H54 (cell line): ENCODE measurements at places on chromosomes 1 and 21.
A peak's percentile ranks its signal among the peaks of the same experiment; 100 is the strongest.

DNA sequence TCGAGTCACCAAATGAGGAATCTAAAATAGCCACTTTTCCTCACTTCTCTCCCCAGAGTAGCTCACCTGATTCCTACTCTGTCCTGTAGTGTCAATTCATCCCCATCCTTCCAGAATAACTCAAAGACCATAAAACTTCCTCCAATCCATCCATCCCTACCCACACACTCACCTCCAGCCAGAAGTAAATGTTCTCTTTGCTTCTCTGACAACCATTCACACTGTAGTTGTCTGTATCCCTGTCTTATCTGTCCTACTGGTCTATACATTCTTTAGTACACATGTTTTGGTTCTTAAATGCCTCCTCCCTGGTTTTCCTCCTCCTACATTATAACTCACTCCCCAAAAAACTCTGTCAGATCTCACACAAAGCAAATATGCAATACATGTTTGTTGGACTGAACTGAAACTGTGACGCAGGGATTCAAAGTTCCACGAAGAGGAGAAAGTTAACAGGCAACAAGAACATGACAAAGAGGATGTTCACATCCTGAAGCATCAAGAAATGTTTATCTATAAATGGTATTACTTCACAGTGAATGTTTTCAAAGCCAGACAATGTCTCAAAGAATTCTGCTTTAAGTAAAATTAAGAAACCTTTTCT is 11.0 kb downstream of the TP53BP2 start:
- DNase-seq, result no peak

GRCh38 chr1:187960125-187960638 is 1131.4 kb downstream of the PLA2G4A start:
- DNase-seq, result no peak

DNA sequence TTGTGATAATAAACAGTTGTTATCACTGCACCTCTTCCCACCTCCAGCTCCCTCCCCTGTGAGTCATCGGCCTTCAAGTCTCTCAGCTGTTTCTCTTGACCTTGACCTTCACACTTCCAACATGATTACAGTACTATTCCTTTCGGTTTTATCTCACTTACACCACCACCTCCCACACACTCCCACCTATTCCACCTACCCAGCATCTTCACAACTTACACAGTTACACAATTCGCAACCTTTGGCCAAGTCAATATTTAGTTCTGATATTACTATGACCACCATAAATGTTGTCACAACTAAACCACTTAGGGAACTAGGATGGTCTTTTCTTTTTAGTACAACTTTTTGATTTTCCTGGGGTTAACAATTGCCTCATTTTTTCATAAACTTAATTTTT is 60.2 kb downstream of the RIPK4 start:
- DNase-seq, result no peak

DNA sequence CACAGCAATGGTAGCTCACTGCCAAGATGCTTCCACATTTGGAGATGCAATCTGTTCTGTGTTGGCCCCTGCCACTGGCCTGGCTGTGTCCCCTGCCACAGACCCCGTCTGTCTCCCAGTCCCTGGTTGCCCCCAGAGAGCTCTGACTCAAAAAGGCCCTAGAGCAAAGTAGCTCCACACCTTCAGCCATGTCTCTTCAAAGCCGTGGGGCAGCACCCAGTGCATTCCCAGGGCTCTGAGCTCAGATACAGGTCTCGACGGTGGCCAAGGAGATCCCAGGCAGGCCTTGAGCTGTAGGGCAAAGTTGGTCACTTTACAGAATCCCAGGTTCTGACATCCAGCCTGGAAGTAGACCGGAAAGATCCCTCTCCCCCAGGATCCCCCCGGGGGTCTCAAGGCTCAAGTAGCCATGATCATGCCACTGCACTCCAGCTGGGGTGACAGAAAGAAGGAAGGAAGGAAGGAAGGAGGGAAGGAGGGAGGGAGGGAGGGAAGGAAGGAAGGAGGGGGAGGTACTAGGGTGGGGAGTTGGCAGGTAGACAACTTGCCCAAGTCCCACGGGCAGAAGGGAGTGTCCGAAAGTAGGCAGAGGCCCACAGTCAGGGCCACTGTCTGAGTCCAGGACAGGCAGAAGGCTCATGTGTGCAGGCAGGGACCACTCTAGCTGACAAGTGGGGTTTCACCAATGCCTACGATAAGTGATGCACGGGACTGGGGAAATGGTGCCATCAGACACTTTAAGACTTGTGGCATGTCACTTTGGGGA is 4.8 kb upstream of the ARF1 start:
- no peak for DNase-seq

DNA sequence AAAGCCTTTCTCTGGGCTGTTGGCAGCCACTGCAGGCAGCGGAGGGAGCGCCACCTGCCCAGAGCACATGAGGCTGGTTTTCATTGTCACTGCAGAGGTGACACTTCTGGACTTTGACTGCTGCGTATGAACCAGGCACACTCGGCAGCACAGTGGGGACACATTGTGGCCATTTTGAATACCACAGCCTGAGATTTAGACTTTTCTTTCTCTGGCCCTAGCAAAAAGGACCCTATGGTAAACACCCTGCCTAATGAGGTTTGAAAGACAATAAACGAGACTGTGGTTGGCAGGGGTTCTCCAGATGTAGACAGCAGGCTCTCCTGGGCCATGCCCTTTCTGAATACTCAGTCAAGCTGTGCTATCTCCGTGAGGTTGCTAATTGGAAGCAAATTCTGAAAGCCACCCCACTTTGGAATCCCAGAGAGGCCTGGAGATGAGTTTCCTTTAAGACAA is 12.0 kb upstream of the KCNE2 start:
- DNase-seq, result peak; percentile 20
